ENCODE measurements at places on chromosomes 7 and 10.

DNA sequence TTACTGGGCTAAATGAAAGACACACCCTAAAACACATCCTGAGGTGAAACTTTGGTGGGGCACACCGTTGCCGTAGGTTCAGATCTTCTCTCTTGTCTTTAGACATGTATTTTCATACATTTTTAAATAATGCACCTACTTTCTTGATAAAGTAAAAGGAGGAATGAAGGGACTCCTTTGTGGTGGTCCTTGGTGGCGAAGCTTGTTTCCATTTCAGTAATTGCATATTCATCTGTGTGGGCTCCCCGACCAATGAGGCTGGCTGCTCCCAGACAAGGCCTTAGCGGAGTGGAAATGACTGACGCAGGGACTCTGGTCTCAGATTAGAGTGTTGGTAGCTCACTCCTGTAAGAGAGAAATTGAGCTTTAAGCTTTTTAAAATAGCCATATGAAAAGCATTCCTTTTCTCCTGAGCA is 815 bp downstream of the CCSER2 start:
- no peak for DNase-seq

DNA sequence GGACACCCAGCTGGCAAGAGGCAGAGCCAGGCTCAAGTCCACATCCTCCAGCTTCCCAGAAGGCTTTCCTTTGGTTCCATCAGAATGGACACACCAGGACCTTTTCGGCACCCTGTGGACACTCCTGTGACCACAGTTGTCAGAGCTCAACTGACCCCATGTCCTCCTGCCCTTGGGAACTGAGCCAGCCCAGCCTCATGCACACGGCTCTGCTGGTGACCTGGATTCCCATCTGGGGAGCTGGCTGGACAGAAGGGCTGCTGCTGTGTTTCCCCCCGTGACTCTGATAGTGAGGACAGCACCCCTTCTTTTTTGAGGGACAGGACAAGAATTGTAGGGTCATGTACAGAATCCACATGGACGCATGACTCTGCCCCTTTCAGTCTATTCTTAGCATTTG is 289.2 kb downstream of the WDR37 start:
- DNase-seq, result no peak

- no peak for DNase-seq
Observed at GRCh38 chr10:122702275-122702674, 2.6 kb upstream of the C10orf120 start.

DNA sequence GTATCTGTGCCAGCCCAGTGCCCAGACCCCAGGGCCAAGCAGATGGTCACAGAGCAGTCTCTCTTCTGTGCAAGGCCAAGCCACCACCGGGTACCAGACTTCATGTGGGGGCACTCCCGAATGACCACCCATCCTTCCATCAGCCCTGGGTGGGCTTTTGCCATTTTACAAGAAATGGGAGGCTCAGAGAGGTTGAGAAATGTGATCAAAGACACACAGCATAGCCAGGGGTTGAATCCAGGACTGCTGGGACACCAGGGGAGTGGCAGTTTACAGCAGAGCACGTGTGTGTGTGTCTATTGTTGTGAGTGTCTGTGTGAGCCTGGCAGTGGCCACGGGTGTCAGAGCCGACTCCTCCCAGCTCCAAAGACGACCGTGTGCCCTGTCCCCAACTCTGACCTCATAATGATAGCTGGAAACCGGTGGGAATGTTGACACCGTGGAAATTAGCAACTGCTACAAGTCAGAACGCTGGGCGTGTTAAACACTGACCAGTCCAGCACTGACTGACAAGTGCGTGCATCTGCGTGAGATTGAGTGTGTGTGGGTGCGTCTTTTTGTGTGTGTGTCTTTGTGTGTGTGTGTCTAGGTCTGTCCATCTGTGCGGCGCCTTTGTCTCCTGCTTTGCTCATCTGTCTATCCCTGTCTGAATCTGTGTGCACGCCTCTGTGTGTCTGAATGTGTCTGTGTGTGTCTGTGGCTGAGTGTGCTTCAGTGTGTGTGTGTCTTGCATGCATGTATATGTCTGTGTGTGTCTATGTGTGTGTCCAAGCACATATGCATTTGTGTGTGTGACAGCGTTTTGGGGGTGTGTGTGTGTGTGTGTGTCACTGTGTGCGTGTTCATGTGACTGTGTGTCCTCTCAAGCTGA is 17.2 kb upstream of the SLC29A4 start:
- no peak for DNase-seq

DNA sequence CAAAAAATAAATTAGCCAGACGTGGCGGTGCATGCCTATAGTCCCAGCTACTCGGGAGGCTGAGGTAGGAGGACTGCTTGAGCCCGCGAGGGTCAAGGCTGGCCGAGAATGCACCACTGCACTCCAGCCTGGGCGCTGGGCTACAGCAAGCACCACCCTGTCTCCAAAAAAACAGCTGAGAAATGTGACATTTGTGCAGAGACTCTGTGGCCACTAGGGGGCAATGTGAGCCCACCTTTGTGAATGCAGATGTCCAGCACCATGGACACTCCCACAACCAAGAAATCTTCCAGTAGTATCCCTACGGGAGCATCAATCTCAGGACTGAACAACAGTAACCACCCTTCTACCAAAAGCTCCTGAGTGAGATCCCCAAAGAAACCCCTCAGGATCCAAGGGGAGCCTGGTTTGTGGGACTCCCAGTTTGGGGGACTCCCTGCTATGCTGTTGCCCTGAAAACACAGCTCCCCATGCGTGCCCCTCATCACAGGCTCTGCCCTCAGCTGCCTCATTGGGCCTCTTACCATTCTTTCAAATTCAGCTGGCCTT is 6.2 kb upstream of the AHCYL2 start:
- DNase-seq, result peak; percentile 89

Measured in kidney (tissue), 22 donors.